ENCODE measurements at places on chromosomes 4 and X.

DNA sequence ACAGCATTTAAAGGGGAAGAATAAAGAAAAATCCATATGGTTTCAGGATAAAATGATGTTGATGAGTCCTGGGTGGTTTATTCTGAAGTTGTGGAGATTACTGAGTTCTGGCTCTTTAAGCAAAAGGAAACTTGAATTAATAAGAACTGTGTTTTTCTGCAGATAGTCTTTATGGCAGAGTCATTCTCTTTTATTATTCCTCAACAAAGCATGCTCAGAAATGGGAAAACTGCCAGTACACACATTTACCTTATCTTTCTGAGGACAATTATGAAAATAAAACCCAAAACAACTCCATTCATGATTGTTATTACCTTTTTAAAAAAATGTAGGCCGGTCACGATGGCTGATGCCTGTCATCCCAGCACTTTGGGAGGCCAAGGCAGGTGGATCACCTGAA, 58.5 kb downstream of the ADD1 start:
- no peak for DNase-seq

DNA sequence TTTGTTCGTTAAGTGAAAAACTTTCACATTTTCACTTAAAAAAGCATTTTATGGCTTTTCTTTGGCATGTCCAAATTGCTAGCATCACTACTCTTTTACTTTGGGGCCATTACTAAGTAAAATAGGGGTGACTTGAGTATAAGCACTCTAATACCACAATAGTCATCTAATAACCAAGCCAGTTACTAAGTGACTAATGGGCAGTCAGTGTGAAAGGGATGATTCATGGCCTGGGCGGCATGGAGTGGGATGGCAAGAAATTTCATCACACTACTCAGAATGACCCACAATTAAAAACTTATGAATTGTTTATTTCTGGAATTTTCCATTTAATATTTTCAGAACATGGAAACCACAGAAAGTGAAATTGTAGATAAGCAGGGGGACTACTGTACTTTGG, 60.9 kb downstream of the BMP15 start:
- no peak for DNase-seq

DNA sequence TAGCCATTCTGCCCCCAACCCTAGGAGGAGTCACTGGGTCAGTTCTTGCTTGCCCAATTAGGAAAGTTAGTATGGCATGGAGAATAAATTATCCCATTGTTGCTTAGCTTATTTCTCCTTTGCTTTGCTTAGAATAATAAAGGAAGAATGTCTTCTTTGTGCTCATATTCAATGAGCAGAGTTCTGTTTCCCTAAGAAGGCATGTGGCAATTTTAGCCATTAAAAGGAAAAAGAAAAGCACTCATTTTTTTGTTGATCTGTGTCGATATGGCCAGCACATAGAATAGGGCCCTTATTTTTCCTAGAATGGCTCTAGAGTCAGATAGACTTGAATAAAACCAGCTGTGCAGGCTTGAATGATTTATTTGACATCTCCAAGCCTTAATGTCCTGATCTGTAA, 166.4 kb upstream of the PPARGC1A start:
- no peak for DNase-seq

GRCh38 chrX:41352329-41352838, 18.4 kb downstream of the DDX3X start:
- no peak for DNase-seq

GRCh38 chr4:2932951-2933565, 30.1 kb downstream of the NOP14 start:
- DNase-seq = no peak

GRCh38 chr4:144494280-144494679, 151.7 kb upstream of the HHIP start:
- no peak for DNase-seq

- DNase-seq = no peak
Observed at GRCh38 chrX:39161611-39162255, 360.5 kb downstream of the MID1IP1 start.

GRCh38 chr4:121030711-121031110, 41.6 kb downstream of the NDNF start:
- no peak for DNase-seq

GRCh38 chr4:5051278-5052203, at the start of gene STK32B:
TSS of gene STK32B (plus strand) at chr4:5051480.
- no peak for DNase-seq

DNA sequence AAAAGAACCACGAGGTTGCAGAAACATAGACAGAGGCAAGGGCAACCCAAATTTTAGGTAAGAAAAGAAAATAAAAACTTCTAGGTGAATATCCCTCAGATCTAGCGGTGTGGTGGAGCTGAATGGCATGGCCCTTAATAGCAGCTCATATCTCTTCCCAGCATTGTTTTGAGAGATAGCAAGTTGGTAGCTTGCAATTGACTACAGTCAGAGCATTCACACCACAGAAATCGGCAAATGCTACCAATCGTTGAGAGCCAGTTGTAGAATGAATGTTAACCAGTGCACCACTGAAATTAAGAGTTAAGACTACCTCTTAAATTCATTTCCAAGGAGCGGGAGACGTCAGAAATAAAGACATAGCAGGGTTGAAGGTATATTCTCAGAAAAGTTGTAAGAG, 184.0 kb upstream of the KIT start:
- no peak for DNase-seq

DNA sequence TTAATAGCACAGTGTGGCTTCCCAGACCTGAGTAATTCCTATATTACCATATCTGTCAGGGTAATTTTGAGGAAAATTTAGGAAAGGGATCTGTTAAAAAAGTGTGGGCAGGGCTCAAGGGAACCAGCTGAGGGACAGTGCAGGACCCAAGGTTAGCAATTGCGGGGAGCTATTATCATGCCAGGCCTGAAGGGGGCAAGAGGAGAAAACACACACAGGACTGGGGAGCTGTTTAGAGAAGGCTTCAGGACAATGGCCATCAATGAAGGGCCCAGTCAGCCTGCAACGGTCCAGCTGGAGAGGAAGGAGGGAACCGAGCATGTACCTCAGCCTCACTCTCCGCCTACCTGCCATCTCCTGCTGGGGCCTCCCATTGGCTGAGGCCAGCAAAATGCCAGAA, 19.0 kb upstream of the NHS start:
- no peak for DNase-seq

DNA sequence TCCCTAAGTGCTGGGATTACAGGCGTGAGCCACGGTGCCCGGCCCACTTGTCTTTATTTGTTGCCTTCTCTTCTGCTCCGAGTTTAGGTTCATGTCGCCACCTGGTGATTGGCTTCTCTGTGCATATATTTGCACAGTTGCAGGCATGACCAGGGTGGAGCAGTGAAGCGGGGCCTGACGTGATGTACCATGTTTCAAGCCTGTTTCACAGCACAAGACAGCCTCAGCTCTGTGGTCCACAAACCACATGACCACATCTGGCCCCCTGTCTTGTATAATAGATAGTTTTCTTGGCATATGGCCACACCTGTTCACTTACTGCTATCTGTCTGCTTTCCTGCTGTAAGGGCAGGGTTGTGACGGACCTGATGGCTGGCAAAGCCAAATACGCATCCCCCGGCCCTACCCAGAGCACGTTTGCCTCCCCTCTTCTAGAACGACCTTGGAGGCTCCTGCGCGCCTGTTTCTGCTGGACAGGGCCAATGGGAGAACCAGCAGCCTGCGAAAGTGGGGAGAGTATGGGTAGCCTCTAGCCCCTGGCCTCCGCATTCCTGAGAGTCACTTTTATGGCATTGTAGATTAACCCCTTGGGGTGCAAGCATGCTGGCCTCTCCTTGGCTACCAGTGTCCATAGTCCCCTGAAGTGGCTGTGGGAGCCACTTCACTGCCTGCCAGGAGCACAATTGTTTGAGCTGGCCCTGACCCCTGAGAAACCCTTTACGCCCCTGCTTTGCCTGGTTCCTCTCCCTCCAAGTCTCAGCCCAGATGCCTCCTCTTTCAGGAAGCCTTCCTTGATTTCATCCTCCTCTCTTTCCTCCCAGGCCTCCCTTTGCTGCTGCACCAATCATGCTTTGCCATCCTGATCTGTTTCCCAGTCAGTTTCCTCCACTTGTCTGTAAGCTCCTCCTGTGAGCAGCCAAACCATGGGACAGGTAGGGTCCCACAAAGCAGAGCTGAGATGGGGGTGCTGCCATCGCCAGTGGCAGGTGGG, 6.0 kb upstream of the SH3TC1 start:
- no peak for DNase-seq

GRCh38 chr4:57320217-57320616, 210.0 kb upstream of the IGFBP7 start:
- DNase-seq = no peak

- DNase-seq = no peak
Observed at GRCh38 chrX:56805399-56805798, 76.4 kb downstream of the NBDY start.

- no peak for DNase-seq
Observed at GRCh38 chrX:109934935-109935334, 68.0 kb upstream of the TMEM164 start.

DNA sequence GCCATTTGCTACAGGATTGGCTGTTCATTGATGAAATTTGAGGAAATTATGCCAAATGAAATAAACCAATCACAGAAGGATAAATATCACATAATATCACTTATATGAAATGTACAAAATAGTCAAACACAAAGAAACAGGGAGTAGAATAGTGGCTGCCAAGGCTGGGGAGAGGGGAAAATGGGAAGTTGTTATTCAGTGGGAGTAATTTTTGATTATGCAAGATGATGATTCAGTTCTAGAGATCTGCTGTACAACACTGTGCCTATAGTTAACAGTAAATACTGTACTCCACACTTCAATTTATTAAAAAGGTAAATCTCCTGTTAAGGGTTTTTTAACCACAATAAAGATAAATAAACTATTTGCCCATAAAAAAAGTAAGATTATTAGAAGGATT, 101.1 kb downstream of the TMA16 start:
- DNase-seq = no peak

DNA sequence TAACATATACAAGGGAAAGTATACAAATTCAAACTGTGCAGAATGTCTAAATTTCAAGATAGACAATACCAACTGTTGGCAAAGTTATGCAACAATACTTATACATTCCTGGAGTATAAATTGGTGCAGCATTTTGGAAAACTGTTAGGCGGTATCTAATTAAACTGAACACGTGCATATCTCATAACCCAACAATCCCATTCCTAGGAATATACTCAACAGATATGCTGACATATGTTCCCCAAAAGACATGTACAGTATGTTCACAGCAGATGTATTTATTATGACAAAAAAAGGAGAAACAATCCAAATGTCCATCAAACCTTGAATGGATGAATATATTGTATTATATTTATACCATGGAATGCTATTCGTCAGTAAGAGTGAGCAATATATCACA, 16.4 kb upstream of the FAM9B start:
- no peak for DNase-seq

DNA sequence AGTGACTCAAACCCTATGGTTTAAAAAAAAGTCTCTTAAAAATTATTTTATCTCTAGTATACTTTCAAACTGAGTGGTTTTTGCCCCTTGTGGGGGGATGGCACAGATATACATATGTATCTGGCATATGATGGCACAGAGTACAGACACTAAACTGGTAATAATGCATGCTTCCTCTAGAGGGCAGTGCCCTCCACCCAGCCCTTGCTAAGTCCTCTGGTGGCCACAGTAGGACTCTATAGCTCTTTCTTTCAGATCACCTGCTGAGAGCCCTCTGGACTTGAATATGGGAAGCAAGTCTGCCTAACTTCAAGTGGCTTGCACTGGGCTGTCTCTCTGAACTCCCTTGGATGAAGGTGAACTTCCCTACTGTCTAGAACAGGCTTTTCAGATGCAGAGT, 66.3 kb downstream of the TSPAN7 start:
- DNase-seq = no peak

DNA sequence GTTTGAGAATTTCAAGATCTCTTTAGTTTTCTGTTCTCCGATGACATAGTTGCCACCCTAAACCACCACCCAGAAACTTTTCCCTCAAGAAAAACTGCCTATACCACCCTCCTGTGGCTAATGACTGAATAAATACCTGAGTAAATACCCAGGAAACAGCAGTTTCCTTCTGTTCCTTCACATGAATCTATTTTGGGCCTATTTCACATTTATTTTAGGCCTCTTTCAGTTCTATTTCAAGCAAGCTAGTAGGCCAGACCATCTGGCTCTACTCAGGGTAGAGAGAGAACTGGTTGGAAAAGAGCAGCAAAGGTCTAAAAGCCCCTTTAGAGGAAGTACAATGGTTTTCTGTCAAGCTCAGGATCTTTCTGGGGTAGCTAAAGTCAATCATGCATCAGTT, 23.4 kb downstream of the ARHGEF9 start:
- DNase-seq = no peak

- no peak for DNase-seq
Observed at GRCh38 chrX:115650449-115650848, 89.5 kb downstream of the PLS3 start.
